ENCODE measurements at places on chromosomes 6 and 20. TPM values are rescaled to one million over a fixed set of nuclear protein-coding genes. Genes with fewer than 3 reads are reported as not detected.

AVP gene
- total RNA-seq, result not detected

HLA-DRB5 gene
- 8.8 TPM for total RNA-seq

PPP2R5D gene
- total RNA-seq, result 35.6 TPM

RIPPLY2 gene
- total RNA-seq, result not detected

ACTL10 gene
- total RNA-seq, result 2.6 TPM

SMLR1 gene
- total RNA-seq, result not detected

GRCh38 chr20:25867776-25868649, 171.4 kb upstream of the ZNF337 start:
- peak overlapping the region; percentile 47 for H3K4me3 ChIP-seq
- H3K27ac ChIP-seq, result no peak overlapping the region
- peaks cover 5% of the 10 kb centered on the region for H3K4me1 ChIP-seq
- no peaks in the 10 kb centered on the region for H3K36me3 ChIP-seq

DNA sequence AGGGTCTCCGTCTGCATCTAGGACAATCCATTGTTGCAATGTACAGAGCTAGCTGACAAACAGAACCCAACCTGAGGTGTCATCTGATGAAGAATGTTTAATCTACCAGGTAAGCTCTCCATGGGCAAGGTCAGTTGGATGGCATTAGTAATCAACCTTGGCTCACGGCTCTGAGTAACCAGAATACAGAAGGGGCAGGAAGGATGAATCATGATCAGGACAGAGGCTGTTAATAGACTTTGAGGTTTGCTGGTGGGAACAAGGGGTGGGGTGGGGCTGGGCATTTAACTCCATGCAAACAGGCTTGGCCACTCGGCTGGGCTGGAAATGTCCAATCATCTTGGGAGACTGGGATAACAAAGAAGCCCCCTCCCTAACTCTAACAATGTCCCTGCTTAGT, 77.1 kb upstream of the MRPS10 start:
- H3K4me3 ChIP-seq, result no peak overlapping the region
- H3K4me1 ChIP-seq, result peaks cover 5% of the 10 kb centered on the region
- H3K36me3 ChIP-seq, result no peaks in the 10 kb centered on the region
- no peaks in the 10 kb centered on the region for H3K27me3 ChIP-seq
- no peak for DNase-seq
- no peak overlapping the region for H3K27ac ChIP-seq

GRCh38 chr6:71126506-71126905, 162.1 kb upstream of the OGFRL1 start:
- DNase-seq, result no peak
- H3K4me3 ChIP-seq, result no peak overlapping the region
- no peaks in the 10 kb centered on the region for H3K36me3 ChIP-seq
- no peaks in the 10 kb centered on the region for H3K27me3 ChIP-seq
- no peaks in the 10 kb centered on the region for H3K4me1 ChIP-seq

DNA sequence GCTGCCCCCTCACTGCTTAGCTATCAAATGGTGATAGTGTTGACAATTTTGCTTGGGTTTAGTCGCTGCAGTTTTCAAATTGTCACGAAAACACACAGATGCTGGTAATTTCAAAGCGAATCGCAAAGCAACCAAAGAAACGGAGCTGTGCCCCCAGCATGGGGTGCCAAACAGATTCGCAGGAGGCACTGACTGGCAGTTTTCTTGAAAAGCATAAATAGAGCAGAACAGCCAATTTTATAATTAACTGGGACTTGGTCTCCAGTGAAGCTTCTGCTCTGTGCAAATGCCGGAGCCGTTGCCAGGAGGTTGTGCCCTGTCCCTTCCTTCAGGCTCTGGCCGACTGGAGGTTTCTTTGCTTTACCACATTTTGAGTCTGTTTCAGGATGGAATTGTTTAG, 18.8 kb downstream of the ARHGAP40 start:
- H3K27me3 ChIP-seq, result peaks cover 9% of the 10 kb centered on the region
- DNase-seq, result no peak
- H3K4me3 ChIP-seq, result no peak overlapping the region
- no peaks in the 10 kb centered on the region for H3K4me1 ChIP-seq
- no peaks in the 10 kb centered on the region for H3K36me3 ChIP-seq

DNA sequence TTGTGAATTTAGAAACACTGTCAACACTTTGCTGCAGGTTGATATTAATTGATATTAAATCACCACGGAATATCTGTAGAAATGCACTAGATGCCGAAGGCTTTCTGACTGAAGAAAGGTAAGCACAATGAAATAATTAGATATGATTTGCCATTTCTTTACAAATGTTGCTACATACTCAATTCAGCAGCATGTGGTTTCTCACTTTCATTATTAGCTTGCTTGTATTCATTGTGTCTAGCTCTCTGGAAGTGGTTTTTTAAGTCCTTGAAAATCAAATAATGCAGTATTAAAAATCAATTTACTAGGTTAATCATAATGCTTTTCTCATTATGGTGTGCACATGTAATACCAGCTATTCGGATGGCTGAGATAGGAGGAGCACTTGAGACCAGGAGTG, 231.3 kb upstream of the MARCKS start:
- H3K36me3 ChIP-seq, result no peaks in the 10 kb centered on the region
- no peaks in the 10 kb centered on the region for H3K27me3 ChIP-seq
- no peak overlapping the region for H3K4me3 ChIP-seq
- H3K4me1 ChIP-seq, result no peaks in the 10 kb centered on the region

GRCh38 chr6:3670356-3670755, 81.2 kb downstream of the PXDC1 start:
- H3K4me1 ChIP-seq, result no peaks in the 10 kb centered on the region
- H3K27me3 ChIP-seq, result no peaks in the 10 kb centered on the region
- H3K27ac ChIP-seq, result no peak overlapping the region
- no peak overlapping the region for H3K4me3 ChIP-seq

- H3K36me3 ChIP-seq, result no peaks in the 10 kb centered on the region
- no peak overlapping the region for H3K27ac ChIP-seq
- DNase-seq, result no peak
- H3K4me1 ChIP-seq, result no peaks in the 10 kb centered on the region
Measured at GRCh38 chr6:160837146-160837545, 135.1 kb downstream of the PLG start.

DNA sequence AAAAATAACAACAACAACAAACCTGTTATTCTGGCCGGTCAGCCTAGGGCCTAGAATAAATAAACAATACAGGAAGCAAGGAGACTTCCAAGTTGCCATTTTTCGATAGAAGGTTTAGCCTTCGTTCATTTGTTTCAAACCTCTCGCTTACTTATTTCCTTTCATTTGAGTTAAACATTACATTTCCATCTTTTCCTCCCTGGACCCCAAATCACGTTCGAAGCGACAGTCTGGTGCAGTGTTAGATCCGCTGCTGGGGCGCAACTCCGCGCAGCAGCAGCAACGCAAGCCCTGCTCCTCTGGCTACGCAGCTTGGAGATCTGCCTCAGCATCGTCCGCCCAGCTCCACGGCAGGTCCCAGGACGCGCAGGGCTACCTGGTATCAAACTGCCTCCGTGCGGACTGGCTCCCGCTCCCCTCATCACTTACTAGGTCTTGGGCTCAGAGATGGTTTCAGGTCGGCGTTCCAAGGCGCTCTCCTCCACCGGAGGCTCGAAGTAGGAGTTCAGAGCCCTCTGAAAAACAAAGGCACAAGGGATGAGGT, 530 bp downstream of the TDP2 start:
- H3K27ac ChIP-seq, result peak overlapping the region; percentile 93
- no peaks in the 10 kb centered on the region for H3K27me3 ChIP-seq
- no peaks in the 10 kb centered on the region for H3K36me3 ChIP-seq
- H3K4me3 ChIP-seq, result peak overlapping the region; percentile 92

DNA sequence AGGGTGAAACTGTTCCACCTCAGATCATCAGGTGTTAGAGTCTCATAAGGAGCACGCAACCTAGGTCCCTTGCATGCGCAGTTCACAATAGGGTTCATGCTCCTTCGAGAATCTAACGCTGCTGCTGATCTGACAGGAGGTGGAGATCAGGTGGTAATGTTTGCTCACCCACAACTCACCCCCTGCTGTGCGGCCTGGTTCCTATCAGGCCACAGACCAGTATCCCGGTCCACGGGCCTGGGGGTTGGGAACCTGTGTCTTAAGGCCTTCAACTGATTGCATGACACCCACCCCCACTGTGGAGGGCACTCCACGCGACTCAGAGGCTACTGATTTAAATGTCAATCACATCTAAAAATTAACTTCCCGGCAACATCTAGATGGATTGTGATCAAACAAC, 411.2 kb upstream of the SULF2 start:
- no peak for DNase-seq
- no peak overlapping the region for H3K4me3 ChIP-seq
- no peaks in the 10 kb centered on the region for H3K36me3 ChIP-seq
- H3K4me1 ChIP-seq, result no peaks in the 10 kb centered on the region

DNA sequence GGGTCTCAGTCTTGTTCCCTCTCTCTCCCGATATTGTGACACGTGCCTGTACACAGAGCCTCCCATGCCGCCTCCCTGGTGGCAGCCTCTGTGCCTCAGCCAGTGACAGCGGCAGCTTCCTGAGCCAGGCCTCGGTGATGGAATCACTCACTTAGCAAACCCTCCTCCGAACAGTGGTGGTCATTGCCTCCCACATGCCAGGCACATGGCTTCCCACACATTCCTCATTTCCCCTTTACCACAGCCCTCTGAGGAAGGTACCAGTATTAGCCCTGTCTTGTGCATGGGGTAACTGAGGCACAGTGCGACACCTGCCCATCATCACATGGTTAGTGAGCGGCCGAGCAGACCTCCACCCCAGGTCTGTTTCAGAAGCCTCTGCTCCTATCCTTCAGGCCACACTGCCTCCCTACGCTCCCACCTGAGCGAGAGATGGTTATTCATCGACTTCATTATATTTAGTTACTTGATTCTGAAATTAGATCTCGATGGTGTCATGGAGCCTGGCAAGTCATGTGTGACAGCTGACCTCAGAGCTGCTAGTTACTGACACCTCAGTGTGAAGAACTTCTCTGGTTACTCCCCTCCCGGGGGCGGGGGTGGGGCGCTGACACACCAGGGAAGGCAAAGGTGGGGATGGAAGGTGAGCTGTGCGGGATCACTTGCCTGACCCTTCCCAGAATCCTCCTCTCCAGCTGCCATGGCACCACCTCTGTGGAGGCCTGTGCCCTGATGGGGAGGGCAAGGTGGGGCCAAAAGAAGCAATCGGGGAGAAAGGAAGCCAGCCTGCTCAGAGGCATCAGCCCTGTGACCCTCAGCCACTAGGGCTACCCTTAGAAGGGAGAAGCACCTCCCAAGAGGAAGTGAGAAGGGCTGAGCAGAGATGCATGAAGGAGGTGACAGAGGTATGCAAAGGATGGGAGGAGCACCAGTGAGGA, 17.9 kb downstream of the MDGA1 start:
- no peak overlapping the region for H3K4me3 ChIP-seq
- no peak for DNase-seq
- no peaks in the 10 kb centered on the region for H3K27me3 ChIP-seq
- H3K27ac ChIP-seq, result no peak overlapping the region
- no peaks in the 10 kb centered on the region for H3K4me1 ChIP-seq
- no peaks in the 10 kb centered on the region for H3K36me3 ChIP-seq

GRCh38 chr20:31675828-31676608, 38.3 kb downstream of the COX4I2 start:
- H3K27me3 ChIP-seq, result no peaks in the 10 kb centered on the region
- H3K4me3 ChIP-seq, result peak overlapping the region; percentile 47
- no peaks in the 10 kb centered on the region for H3K36me3 ChIP-seq
- H3K4me1 ChIP-seq, result peaks cover 37% of the 10 kb centered on the region

- no peak overlapping the region for H3K4me3 ChIP-seq
- H3K27ac ChIP-seq, result no peak overlapping the region
- H3K27me3 ChIP-seq, result peaks cover 73% of the 10 kb centered on the region
- H3K36me3 ChIP-seq, result no peaks in the 10 kb centered on the region
Measured at GRCh38 chr20:21504323-21504722, 9.5 kb downstream of the NKX2-2 start.

- no peaks in the 10 kb centered on the region for H3K36me3 ChIP-seq
- DNase-seq, result no peak
- H3K4me3 ChIP-seq, result no peak overlapping the region
- H3K4me1 ChIP-seq, result no peaks in the 10 kb centered on the region
Measured at GRCh38 chr6:86154852-86155251, 512.2 kb upstream of the SYNCRIP start.

- no peak for DNase-seq
- H3K36me3 ChIP-seq, result no peaks in the 10 kb centered on the region
- no peak overlapping the region for H3K27ac ChIP-seq
- no peaks in the 10 kb centered on the region for H3K27me3 ChIP-seq
- H3K4me3 ChIP-seq, result no peak overlapping the region
Measured at GRCh38 chr20:16970776-16971175, 222.6 kb downstream of the OTOR start.

DNA sequence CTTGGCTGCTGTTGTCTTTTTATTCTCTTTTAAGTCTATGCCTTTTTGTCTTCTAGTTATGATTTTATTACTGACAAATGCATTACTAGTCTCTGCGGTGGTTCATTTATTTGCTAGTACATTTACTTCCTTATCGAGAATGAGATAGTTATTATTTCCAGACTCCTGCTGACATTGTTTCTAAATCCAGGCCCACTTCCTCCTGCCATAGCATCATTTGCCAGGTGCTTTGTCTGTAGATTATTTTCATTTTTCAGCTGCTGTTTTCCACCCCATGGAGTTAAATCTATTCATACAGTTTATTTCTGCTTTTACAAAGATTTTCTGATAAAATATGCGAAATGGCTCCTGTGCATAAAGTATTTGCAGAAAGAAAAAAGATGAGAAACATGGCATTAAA, 459.7 kb downstream of the MMUT start:
- no peak for DNase-seq
- no peak overlapping the region for H3K4me3 ChIP-seq
- peaks cover 3% of the 10 kb centered on the region for H3K36me3 ChIP-seq
- no peak overlapping the region for H3K27ac ChIP-seq
- H3K4me1 ChIP-seq, result no peaks in the 10 kb centered on the region

DNA sequence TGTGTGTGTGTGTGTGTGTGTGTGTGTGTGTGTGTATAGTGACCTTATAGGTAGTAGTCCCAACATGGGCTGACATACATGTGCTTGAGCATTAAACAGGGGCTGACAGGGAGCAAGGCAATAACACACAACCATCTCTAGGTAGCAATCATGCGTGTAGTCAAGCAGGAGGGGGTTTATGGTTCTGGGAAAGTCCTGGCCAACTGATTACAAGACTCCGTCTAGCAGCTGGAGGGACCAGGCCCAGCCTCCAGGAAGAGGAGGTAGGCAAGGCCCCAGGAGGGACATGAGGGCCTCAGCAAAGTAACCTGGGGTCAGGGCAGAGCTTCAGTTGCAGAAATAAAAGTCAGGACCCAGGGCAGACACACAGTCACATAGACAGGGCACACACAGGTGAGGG, 60.6 kb upstream of the E2F3 start:
- H3K4me1 ChIP-seq, result no peaks in the 10 kb centered on the region
- H3K36me3 ChIP-seq, result no peaks in the 10 kb centered on the region
- H3K4me3 ChIP-seq, result no peak overlapping the region
- no peak overlapping the region for H3K27ac ChIP-seq
- DNase-seq, result no peak

DNA sequence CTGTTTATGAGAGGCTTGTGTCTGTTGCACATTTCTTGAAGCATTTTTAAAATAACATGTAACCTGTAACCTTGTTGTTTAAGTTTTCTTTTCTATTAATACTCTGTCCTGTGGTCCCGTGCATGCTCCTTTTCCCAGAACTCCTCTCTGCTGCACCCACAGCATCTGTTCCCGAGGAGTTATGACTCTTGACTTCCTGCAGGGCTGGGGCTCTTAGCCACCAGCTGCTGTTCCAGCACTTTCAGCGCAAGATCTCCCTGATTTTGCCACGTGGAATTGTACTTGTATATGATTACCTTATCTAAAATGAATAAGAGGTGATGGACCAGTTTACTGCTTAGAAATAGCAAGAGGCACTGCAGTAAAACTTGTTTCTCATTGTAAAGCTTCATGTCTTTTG, 150.6 kb downstream of the QKI start:
- no peak for DNase-seq
- H3K4me1 ChIP-seq, result no peaks in the 10 kb centered on the region
- H3K4me3 ChIP-seq, result no peak overlapping the region
- H3K36me3 ChIP-seq, result no peaks in the 10 kb centered on the region

GRCh38 chr6:91813641-91814040, 1226.8 kb upstream of the MAP3K7 start:
- no peaks in the 10 kb centered on the region for H3K27me3 ChIP-seq
- no peak for DNase-seq
- H3K36me3 ChIP-seq, result no peaks in the 10 kb centered on the region
- H3K27ac ChIP-seq, result no peak overlapping the region

Measured in breast epithelium (tissue), 4 donors.